Fibroblast of skin of left quadriceps (primary cell): ENCODE measurements at places on chromosomes 4 and X.

GRCh38 chr4:151015459-151016347, 619 bp upstream of the LRBA start:
- no peak for DNase-seq

DNA sequence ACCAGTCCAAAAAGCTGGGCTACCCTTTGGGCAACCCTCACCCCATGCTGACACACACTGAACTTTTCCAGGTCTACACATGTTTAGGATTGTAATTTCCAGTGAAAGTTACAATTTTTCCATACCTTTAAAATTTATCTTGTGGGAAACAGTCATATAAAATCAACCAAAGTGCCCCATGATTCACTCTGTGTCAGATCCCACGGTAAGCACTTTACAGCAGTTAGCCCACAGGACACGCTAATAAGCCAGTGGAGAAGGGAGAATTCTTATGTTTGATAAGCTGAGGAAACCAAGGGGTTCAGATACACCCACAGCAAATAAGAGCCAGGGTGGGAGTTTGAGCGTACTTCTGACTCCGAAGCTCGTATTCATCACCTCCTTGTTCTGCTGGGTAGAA, 72.4 kb upstream of the TBL1X start:
- DNase-seq: no peak

GRCh38 chrX:106718709-106719108, 7.8 kb upstream of the RNF128 start:
- DNase-seq: no peak

DNA sequence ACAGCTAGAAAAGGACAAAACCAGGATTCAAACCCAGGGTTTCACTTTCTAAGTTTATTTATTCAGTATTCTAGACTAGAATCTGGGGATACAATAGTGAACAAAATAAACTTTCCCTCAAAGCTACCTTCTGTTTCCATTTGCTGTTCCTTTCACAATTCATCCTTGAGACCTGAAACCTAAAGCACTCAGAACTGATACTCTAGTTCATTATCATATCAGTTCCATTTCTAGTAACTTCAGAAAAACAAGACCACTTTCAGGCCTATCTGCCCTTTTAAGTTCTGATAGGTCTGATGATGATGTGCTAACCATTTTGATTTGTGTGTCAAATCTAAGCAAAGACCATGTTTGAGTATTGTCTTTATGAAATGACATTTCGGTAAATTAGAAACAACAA, 7.8 kb upstream of the XK start:
- no peak for DNase-seq

- no peak for DNase-seq
These were observed 284.8 kb upstream of the PPARGC1A start for GRCh38 chr4:24174602-24175001.

GRCh38 chrX:144494074-144494473, 610.2 kb downstream of the UBE2NL start:
- no peak for DNase-seq

- DNase-seq: no peak
These were observed 73.3 kb upstream of the LRPAP1 start for GRCh38 chr4:3605491-3605890.

- no peak for DNase-seq
These were observed 85.9 kb downstream of the UNC5C start for GRCh38 chr4:95462921-95463320.

GRCh38 chrX:68935362-68935761, 106.5 kb downstream of the EFNB1 start:
- no peak for DNase-seq

DNA sequence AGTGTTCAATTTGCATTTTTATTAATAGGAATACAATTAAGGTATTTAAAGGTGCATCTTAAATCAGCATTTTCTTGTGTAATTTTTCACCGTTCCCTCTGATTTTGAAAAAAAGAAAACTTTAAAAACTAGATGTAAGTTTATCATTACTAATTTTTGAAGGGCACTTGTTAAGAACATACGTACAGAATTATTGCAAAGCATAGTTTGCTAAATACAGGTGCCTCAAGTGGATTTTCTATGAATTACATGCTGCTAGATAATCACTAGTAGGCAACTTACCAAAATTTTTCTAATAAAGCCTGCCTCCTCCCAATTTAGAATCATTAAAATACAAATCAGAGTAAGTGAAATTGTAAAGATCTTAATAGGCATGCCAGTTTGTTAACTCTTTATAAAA, 8.5 kb downstream of the CNKSR2 start:
- DNase-seq: no peak

DNA sequence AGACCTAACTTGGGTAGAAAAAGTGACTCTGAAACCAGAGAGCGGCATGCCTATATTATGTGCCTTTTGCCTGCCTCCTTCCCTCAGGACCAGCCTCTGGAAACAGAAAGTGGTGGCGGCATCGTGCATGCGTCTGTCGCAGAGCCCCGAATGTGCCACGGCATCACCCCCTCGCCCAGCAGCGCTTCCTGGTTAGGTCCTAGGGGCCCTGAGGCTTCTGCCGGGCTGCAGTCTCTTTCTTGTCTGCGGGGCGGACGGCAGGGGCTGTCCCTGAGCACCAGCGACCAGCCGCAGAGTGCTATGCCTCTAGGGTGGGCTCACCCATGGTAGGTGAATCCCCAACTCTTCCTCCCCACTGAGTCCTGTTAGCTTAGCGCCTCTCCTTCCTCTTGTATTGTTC, 68.7 kb downstream of the VSIG4 start:
- DNase-seq: no peak

DNA sequence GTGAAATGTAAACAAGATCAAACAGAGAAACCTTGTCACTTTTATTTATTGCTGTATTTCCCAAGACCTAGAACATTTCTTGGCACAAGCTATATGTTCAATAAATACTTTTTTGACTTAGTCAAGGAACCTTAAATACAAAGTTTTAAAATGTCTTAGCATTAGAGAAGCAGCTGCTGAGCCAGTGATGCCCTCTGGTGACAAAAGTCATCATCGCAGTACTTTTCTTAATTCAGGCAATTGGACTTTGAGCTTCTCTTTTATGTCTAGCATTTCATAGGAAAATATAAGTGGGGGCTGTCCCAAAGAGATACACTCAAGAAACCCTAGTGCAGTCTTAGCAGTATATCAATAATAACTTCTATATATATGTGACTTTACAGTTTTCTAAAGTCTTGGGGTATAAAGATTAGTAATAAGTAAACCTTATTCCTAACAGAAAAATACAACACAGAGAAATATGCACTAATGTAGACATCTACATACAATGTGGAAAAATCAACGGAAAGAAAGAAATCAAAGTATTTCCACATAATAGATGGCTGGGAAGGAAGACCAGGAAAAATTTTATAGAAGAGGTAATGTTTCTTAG, 118.4 kb downstream of the DTHD1 start:
- DNase-seq: no peak

DNA sequence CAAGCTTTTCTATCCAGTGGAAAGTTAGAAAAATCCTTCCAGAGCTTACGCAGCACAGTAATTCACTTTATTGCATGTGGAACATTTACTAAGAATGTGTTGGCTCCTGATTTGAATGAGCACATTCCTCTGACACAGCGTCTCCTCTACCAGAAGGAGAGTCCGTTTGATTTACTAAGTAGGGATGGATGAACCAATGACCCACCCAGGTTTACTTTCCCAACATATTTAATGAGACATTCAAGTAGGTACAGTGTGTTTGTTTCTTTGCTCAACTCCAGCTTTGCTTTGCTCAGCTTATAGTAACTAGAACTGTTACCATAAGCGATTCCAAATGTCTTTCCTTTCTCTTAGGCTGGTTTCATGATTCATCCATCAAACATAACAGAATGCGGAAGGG, 161.7 kb downstream of the SMARCA1 start:
- no peak for DNase-seq

GRCh38 chr4:110132816-110133719, 65.3 kb downstream of the ELOVL6 start:
- DNase-seq: no peak

GRCh38 chr4:113588895-113589668, 172.5 kb downstream of the CAMK2D start:
- no peak for DNase-seq

DNA sequence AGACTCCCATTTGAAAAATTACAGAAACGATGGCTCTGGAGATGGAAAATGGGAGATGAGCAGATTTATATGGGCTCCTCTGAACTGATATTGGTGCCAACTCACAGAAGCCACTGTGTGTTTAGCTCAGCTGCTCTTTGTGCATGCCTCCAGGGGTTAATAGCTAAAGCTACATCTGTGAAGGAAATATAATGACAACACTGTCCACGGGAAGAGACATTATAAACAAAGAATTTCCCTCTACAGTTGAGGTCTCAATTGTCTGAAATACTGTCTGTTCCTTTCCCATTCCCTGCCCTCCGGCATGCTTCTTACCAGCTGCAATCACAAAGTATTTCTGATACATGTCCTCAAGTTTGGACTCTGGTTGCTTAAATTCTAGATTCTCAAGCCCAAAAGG, 40.4 kb downstream of the PPA2 start:
- no peak for DNase-seq

DNA sequence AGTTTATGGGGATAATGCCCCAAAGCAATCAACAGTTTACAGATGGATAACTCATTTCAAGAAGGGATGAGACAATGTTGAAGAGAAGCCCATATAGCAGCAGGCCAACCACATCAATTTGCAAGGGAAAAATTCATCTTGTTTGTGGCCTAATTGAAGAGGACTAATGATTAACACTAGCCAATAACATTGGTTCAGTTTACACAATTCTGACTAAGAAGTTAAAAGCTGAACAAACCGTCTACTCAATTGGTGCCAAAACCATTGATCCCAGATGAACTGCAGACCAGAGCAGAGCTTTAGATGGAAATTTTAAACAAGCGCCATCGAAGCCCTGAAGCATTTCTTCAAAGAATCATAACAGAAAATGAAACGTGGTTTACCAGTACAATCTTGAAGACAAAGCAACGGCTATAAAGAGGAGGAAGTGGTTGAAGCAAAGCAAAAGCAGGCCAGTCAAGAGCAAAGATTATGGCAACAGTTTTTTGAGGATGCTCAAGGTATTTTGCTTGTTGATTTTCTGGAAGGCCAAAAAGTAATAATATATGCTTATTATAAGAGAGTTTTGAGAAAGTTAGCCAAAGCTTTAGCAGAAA, 20.5 kb upstream of the BLTP1 start:
- no peak for DNase-seq

GRCh38 chr4:112381996-112382692, 85.0 kb downstream of the ALPK1 start:
- DNase-seq: no peak

DNA sequence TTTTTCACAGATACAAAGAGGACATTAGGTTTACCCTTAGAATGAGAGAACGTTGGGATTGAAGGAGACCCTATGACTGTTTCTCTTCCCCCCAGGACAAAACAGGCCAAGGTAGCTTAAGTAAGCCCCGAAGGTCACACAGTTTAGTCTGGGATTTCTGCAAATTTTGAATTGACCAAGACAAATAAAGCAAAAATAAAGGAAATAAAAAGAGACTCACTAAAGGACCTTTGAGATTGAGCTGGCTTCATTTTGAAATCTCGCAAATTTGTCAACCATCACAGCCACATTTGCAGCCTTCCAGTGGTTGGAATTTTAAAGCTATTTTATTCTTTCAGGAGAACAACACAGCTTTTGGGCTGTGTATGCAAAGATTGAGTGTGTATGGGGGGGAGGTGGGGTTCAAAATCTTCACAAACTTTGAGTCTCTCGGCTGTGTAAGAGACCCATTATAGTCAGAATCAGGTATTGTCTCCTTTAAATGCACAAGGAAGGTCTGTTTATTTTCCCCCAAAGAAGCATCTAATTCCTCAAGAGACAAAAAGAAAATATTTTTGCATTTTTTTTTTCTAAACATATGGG, 4.2 kb downstream of the TMSB4X start:
- DNase-seq: no peak

DNA sequence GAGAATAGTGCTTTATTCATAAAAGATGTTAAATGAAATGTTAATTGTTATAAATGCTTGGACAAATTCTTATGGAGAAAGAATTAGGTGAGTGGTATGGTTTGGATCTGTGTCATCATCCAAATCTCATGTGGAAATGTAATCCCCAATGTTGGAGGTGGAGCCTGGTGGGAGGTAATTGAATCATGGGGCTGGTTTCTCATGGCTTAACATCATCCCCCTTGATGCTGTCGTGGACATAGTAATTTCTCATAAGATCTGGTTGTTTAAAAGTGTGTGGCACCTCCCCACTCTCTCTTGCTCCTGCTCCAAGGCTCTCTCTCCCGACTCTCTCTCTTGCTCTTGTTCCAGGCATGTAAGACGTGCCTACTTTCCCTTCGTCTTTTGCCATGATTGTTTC, 22.5 kb downstream of the GYPE start:
- no peak for DNase-seq

GRCh38 chrX:123884809-123885408, 25.1 kb downstream of the XIAP start:
- DNase-seq: peak; percentile 9

GRCh38 chrX:120213438-120214265, 37.0 kb upstream of the ZBTB33 start:
- peak; percentile 14 for DNase-seq

DNA sequence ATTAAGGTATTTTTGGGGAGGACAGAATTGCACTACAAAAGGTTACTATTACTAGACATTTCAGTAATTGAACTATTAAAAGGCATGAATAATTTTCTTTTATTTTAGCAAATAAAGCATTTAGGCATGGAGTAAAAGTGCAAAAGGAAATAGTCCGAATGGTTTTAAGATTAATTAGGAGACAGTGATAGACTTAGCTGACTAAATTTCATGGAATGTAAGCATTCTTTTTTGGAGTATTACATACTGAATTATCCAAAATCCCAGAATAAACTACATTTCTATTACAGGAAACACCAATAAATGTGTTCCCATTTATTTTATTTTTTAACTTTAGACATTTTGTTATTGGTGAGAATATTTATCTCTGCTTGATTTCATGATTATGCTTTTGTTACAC, 30.7 kb upstream of the MAP9 start:
- DNase-seq: peak; percentile 11

GRCh38 chrX:66004928-66005829, 34.7 kb downstream of the VSIG4 start:
- DNase-seq: no peak

DNA sequence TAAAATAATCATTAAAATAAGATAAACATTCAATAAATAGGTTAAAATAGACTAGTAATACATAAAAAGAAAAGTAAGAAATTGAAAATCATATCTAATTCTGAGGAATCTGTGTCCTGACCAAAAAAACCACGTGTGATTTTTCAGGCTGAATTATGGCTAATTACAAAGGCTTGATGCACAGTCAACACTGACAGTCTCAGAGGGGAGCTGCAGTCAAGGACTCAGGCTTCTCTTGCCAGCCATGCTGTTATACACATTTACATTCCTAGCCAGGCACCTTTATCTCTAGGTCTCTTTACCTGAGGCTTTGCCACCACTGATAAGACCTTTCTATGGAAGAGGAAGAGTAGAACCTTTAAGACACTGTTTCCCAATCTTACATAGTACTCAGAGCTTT, 1737.7 kb upstream of the PCDH10 start:
- no peak for DNase-seq

GRCh38 chr4:82219346-82219745, 154.4 kb downstream of the HNRNPD start:
- no peak for DNase-seq

GRCh38 chrX:13340182-13340791, 20.4 kb upstream of the ATXN3L start:
- no peak for DNase-seq

- DNase-seq: no peak
These were observed 287.0 kb upstream of the NOCT start for GRCh38 chr4:138728566-138728965.

GRCh38 chr4:121784975-121785374, 16.1 kb upstream of the EXOSC9 start:
- peak; percentile 96 for DNase-seq

GRCh38 chrX:74449937-74450330, 28.6 kb downstream of the SLC16A2 start:
- peak; percentile 8 for DNase-seq

- no peak for DNase-seq
These were observed 75.7 kb downstream of the FAM114A1 start for GRCh38 chr4:38943343-38943742.
